Activated T-helper 17 cell treated with anti-CD3 and anti-CD28 coated beads, Interleukin-2, amount 50 U/mL, for 72 hours (primary cell): ENCODE measurements at places on chromosomes 2 and 18.

GRCh38 chr2:3302421-3302750 lies 75.2 kb downstream of the EIPR1 start:
- ATAC-seq = no peak

DNA sequence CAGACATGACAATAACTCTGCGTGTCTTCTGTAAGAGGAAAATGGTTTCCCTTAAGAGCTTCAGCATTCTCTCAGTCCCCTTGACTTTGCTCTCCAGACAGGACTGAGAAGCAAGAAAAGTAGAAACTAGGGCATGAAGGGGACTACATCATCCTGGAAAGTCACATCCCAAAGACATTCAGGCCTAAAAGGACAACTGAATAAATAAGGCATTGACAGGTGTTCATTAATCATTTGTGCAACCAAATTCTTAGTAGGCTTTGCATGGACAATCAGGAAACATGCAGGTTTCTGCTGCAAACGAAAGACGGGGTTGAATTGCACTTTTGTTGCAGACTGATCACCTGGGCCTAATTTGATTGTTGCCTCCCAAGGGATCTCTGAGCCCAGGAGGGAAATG lies 1.2 kb upstream of the SGPP2 start:
- no peak for ATAC-seq

- peak; percentile 76 for ATAC-seq
These were observed 68.3 kb downstream of the TNS1 start for GRCh38 chr2:217934321-217935131.

DNA sequence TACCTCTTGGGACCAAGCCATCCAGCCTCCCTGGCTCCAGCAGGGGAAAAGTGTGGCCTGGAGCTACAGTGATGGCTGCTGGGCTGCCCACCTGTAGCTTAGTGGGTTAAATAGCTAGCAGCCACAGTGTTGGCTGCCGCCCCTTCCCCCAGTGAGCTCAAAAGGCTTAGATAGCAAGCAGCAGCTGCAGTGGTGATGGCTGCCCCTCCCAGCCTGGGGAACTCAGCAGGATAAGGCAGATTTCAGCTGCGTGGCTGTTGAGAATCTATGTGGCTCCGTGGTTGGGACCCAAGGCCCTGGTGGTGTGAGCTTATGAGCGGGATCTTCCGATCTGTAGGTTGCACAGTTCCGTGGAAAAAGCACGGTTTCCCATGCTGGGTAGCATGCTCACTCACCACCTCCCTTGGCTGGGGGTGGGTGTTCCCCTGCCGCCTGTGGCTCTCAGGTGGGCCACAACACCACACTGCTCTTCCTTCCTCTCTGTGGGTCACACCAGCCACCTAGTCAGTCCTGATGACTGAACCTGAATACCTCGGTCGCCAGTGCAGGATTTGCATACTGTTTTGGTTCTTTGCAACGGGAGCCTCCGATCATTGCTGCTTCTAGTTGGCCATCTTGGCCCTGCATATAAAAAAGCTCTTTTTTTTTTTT lies 946.5 kb upstream of the FAM98A start:
- ATAC-seq = no peak

- ATAC-seq = no peak
These were observed 4.2 kb upstream of the GRB14 start for GRCh38 chr2:164625378-164625971.

DNA sequence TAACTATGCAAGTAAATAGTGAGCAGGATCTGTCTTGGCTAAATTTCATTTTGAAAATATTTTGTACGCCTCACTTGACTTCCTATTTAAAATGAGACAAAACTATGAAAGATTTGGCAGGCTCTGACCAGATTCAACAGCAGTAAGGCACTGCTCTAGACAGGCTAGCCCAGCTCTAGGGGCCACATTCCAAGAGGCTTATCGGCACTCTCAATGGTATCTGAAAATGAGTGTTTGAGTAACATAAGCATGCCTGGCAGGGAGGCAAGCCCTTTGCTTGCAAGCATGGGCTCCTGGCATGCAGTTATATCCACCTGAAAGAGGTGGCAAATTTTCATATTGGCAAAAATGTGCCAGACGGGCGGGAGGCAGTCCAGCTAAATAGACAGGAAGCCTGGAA lies 10.5 kb downstream of the CAPN13 start:
- ATAC-seq = no peak

DNA sequence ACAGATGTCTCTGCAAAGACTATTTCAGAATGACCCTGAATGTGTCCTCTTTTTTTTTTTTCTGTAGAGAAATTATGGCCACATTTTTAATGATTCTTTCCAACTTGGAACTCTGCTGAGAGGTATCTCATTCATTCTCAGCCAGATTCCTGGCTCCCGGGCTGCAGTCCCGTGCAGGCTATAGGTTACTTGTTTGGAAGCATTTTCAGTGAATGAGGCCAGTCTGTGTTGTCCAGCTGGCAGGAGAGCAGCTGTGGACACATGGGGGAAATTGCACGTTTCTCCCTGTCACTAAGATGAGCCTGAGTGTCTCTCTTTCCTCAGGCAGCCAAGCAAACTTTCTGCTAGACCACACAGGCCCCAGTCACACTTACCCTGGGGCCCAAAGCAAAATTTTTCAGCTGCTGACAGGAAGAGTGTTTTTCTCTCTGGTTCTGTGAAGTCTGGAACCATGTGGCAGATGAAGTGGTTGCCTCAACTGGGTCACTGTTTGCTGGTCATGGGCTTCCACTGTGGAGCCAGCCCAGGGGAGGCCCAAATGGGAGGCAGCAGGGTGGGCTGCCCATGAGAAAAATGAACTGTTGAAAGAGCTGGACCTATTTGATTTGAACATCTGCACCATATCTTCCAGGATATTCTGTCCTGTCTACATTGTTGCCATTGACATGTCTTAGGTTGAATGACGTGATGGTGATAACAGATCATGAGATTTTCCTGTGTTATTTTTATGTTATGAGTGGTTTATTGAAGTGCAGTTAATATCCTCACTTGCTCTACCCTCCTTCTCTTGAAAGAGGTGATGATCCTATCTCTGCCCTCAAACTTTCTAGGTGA lies 431.2 kb downstream of the LPIN1 start:
- ATAC-seq = peak; percentile 71

- ATAC-seq = no peak
These were observed 262.7 kb downstream of the SETBP1 start for GRCh38 chr18:44943311-44943881.

- ATAC-seq = no peak
These were observed 26.2 kb upstream of the SPP2 start for GRCh38 chr2:234024304-234024703.

GRCh38 chr2:164084066-164084465 lies 348.3 kb upstream of the FIGN start:
- ATAC-seq = no peak

DNA sequence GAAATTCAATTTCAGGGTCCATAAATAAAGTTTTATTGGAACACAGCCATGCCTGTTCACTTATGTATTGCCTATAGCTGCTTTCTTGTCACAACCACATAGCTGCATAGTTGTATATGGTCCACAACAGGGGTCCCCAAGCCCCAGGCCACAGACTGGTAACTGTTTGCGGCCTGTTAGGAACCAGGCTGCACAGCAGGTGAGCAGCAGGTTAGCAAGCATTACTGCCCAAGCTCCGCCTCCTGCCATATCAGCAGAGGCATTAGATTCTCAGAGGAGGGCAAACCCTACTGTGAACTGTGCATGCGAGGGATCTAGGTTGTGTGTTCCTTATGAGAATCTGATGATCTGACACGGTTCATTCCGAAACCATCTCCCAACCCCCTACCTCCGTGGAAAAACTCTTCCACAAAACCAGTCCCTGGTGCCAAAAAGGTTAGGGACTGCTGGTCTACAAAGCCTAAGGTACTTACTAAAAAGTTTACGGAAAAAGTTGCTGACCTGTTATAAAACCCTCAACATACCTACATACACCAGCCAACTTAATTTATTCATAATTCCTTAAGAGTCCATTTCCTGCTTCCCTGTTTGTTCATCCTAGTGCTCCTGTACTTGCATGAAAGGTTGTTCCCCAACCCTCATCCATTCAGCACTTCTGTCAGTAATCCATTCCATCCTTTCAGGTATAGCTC lies 40.1 kb downstream of the NDUFAF7 start:
- no peak for ATAC-seq

- ATAC-seq = no peak
These were observed 47.4 kb upstream of the RAPH1 start for GRCh38 chr2:203582468-203582867.

GRCh38 chr2:9952286-9952737 lies 819 bp downstream of the GRHL1 start:
- no peak for ATAC-seq

GRCh38 chr18:3664563-3665178 lies 214.7 kb downstream of the TGIF1 start:
- ATAC-seq = peak; percentile 48

GRCh38 chr2:24050041-24050979 lies 769 bp downstream of the FKBP1B start:
- ATAC-seq = no peak

GRCh38 chr2:45567974-45568789 lies 42.9 kb downstream of the SRBD1 start:
- ATAC-seq = peak; percentile 98

- ATAC-seq = no peak
These were observed 114.1 kb downstream of the EPB41L3 start for GRCh38 chr18:5429681-5430080.

DNA sequence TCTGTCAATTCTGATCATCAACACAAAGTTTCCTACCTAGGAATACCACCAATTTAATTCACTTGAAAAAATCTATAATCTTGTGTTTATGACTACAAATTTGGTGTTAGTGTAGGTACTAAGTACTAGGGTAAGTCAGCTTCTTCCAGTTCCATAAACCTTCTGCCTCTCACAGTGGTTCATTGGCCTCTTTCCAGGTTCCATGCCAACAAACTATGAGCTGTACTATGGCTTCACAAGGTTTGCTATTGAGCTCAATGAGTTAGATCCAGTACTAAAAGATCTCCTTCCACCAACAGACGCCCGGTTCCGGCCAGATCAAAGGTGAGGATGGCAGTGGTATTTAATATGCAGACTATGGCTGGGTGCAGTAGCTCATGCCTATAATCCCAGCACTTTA lies 58.8 kb downstream of the PRKRA start:
- ATAC-seq = no peak

DNA sequence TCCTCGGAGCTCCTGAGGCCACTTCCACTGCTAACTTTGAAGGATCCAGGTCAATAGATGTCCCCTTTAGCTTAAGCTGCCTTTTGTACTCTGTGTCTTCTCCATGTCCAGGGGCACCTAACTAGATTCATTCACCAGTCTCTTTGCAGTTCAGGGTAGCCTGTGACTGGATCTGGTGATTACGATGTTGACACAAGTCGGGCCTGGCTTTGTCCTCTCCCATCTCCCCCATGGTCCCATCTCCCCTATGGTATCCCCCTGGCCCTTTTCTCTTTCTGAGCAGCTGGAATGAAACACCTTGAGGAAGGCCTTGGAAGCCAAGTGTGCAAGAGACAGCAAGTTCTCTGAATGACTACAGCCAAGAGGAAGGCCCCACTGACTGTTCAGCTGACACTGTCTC lies 417.9 kb upstream of the SMIM21 start:
- ATAC-seq = no peak
